ENCODE measurements at places on chromosomes 2 and 18. TPM values are rescaled to one million over a fixed set of nuclear protein-coding genes. Genes with fewer than 3 reads are reported as not detected.

ATIC gene
- 63.6 TPM for total RNA-seq

RNPEPL1 gene
- total RNA-seq, result 212 TPM

CCDC141 gene
- total RNA-seq, result 9.0 TPM

ELOA2 gene
- total RNA-seq, result not detected

STAT1 gene
- 56.3 TPM for total RNA-seq

ST6GAL2 gene
- not detected for total RNA-seq

SP110 gene
- total RNA-seq, result 33.7 TPM

FBXO15 gene
- not detected for total RNA-seq

PTH2R gene
- 1.8 TPM for total RNA-seq

ITGA6 gene
- 133 TPM for total RNA-seq

TDRD15 gene
- total RNA-seq, result 0.34 TPM

MC2R gene
- not detected for total RNA-seq

ADI1 gene
- total RNA-seq, result 92.4 TPM

DYNAP gene
- not detected for total RNA-seq

POTEC gene
- total RNA-seq, result not detected

LIMS2 gene
- 8.5 TPM for total RNA-seq

DNER gene
- total RNA-seq, result 0.57 TPM

POTEJ gene
- not detected for total RNA-seq

GLB1L gene
- 2.9 TPM for total RNA-seq

PID1 gene
- total RNA-seq, result 57.6 TPM

NFE2L2 gene
- 156 TPM for total RNA-seq

PLGLB2 gene
- total RNA-seq, result not detected

CPLX4 gene
- total RNA-seq, result not detected

TMEM247 gene
- total RNA-seq, result not detected

SPEG gene
- 0.49 TPM for total RNA-seq

FAM98A gene
- 57.6 TPM for total RNA-seq

SLC8A1 gene
- 9.8 TPM for total RNA-seq

B3GNT2 gene
- total RNA-seq, result 21.4 TPM

SCN9A gene
- total RNA-seq, result 18.9 TPM

TRPM8 gene
- total RNA-seq, result not detected

SEPTIN10 gene
- total RNA-seq, result 124 TPM

SRD5A2 gene
- not detected for total RNA-seq

SLC11A1 gene
- 60.8 TPM for total RNA-seq

TNS1 gene
- 1,168 TPM for total RNA-seq

FIGN gene
- 14.1 TPM for total RNA-seq

NETO1 gene
- total RNA-seq, result 0.51 TPM

TEX44 gene
- not detected for total RNA-seq

CBLN2 gene
- total RNA-seq, result not detected

PDK1 gene
- total RNA-seq, result 18.5 TPM
